ENCODE measurements at places on chromosomes 2 and 18.

DNA sequence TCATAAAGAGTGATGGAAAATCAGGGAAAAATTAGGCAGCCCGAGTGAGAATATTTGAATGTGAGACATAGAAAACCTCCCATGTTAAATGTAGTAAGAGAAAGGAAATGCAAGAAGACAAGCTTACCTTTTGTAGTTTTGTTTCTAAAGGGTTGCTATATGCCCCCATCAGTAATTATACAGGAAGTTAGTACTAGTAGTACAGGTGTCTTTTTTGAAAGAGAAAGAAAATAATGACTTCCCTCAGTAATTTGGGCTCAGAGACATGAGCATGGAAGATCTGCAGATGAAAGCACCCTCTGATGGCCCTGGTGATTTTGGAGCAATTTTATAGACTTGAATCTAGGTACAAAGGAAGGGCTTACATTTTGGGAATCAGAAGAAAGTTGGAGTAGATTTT is 80.8 kb downstream of the RHBDD1 start:
- no peak for DNase-seq

DNA sequence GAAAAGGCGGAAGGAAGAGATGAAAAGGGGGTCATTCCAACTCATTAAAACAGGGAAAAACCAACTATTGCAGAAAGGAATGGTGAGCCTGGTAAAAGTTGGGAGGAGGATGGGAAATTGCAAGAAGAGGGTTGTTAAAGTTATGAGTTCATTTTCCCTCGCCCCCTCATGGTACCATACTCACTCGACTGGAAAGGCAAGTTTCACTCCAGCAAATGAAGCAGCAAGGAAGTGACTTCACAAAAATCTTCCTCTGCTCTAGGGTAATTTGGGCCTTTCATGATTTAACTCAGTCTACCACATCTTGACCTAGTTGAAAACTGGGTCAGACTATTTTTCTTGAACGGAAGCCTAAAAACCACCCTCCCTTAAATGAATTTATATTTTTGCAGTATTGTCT is 22.8 kb upstream of the DAW1 start:
- DNase-seq = no peak

GRCh38 chr2:45786836-45787357 is 135.4 kb downstream of the PRKCE start:
- no peak for DNase-seq

GRCh38 chr2:67845621-67846369 is 217.0 kb downstream of the C1D start:
- DNase-seq = peak; percentile 12

DNA sequence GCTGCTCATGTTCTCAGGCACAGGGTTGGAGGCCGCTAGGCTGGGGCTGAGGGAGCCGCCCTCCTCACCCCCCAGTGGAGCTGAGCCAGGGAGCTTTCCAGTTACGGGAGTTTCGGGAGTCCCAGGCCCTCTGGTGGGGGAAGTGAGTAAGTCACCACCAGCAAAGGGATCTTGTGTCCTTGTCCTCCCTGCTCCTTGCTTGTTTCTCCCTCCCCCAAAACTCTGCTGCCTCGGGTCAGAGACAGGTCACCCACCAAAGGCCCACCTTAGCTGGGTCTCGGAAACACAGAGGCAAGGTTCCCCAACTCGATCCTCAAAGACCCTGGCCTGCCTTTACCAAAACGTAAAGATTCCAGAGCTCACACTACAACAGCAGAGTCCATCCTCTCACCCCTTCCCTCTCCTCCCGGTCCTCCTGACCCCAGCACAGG is 60.5 kb upstream of the POMC start:
- peak; percentile 46 for DNase-seq

GRCh38 chr18:7846335-7846734 is 279.2 kb downstream of the PTPRM start:
- no peak for DNase-seq

DNA sequence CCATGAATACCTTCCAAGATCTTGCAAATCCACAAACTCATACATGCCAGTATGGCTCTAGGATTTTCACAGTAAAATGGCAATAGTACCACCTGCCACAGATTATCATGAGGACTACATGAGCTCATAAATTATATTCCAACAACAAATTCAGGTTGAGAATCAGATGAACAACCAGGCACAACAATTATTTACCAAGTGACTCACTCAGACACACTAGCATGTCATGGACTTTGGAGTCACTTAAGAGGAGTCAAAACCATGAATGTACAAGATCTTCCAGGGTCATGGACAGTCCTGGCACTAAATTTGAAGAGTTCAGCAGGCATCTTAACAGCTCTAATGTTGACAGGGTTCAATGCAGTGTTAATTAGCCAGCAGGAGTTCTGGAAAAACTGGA is 34.4 kb upstream of the BZW1 start:
- DNase-seq = no peak

DNA sequence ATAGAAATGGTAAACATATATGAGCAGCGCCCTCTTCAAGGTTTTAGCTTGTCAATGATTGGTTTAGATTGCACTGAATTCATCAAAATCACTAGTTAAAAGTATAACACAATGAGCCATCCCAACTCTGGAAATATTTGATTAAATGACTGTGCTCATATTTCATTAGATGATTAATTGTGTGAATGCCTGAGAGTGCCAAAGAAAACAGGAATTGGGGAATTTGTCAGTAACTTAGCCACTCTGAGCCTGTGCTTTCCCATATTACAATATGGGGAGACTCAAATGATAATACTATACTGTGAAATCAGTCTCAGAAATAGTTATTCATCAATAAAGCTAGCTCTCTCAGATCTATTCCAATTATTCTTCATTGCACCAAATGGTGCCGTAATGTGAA is 2087.6 kb upstream of the CELF4 start:
- no peak for DNase-seq

DNA sequence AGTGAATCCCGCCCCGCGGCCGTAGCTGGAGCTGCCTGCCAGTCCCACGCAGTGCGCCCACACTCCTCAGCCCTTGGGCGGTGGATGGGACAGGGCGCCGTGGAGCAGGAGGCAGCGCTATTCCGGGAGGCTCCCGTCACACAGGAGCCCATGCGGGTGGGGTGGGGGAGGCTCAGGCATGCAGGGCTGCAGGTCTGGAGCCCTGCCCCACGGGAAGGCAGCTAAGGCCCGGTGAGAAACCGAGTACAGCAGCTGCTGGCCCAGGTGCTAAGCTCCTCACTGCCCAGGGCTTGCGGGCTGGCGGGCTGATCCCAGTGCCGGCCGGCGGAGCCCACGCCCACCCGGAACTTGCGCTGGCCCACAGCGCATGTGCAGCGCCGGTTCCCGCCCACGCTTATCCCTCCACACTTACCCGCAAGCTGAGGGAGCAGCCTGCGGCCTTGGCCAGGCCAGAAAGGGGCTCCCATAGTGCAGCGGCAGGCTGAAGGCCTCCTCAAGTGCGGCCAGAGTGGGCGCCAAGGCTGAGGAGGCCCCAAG is 1152.8 kb upstream of the CELF4 start:
- no peak for DNase-seq

- DNase-seq = no peak
Observed at GRCh38 chr2:46493241-46493970, 14.0 kb downstream of the TMEM247 start.

GRCh38 chr18:35672897-35673296 is 91.4 kb downstream of the GALNT1 start:
- DNase-seq = peak; percentile 58

DNA sequence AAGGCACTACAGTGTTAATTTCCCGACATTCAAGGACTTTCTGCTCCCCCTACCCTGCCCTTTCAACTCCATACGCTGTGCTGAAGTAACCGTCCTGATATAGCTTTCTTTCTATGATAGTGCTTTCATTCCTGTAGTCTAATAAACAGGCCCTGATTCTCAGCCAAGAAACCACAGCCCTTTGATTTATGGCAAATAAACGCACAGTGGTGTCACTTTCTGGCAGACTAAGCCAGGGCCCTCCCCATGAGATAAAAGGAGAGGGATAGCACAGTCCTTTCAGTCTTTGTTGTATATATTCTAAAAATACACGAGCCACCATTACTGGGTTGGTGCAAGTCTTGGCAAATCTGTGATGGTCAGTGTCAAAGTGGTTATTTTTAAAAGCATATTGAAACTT is 291.2 kb downstream of the ALPK2 start:
- DNase-seq = no peak

DNA sequence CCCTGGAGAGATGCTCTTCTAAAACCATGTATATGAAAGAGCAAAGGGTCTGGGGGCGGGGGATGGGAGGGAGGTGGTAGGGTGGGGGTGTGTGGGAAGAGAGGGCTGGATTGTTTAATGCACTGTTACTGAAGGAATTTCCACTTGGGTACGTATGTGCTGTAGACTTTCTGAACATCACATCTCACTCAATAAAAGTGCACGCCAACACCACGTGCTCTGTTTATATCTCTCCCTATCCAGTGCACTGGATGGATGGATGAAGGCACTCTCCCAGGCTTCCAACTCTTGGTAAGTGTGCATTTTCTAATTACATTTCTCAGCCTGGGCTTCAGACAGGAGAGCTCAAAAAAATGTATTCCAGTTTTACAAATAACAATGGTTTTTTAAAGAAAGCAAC is 184.3 kb upstream of the SIX2 start:
- no peak for DNase-seq

- DNase-seq = no peak
Observed at GRCh38 chr2:84838434-84839145, 42.3 kb downstream of the TRABD2A start.

- no peak for DNase-seq
Observed at GRCh38 chr18:78571831-78572347, 407.7 kb upstream of the SALL3 start.

- DNase-seq = no peak
Observed at GRCh38 chr18:79397247-79397829, 1.6 kb downstream of the NFATC1 start.

GRCh38 chr2:111666160-111666559 is 217.8 kb downstream of the ANAPC1 start:
- no peak for DNase-seq

DNA sequence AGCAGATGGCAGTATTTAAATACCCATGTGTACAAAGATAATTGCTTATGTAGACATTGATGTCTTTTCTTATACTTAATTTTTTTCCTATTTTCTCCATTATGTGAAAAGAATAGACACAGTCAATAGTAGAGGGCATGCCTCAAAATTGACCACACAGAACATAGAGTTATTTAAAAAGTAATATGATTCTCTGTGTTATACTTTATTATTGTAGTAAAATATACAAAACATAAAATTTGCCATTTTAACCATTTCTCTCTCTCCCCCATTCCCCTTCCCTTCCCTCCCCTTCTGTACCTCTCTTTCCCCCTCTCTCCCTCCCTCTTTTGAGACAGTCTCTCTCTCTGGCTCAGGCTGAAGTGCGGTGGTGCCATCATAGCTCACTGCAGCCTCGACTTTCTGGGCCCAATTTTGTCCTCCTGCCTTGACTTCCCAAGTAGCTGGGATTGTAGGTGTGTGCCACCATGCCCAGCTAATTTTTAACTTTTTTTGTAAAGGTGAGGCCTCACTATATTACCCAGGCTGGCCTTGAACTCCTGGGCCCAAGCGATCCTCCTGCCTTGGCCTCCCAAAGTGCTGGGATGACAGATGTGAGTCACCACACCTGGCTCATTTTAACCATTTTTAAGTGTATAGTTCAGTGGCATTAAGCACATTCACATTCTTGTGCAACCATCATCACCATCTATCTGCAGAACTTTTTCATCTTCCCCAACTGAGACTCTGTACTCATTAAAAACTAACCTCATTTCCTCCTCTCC is 179.7 kb downstream of the MCFD2 start:
- DNase-seq = no peak

- no peak for DNase-seq
Observed at GRCh38 chr2:35172687-35173086, 1182.9 kb upstream of the CRIM1 start.

GRCh38 chr18:1017227-1018058 is 112.8 kb downstream of the ADCYAP1 start:
- no peak for DNase-seq

GRCh38 chr18:58026395-58026794 is 17.6 kb upstream of the NEDD4L start:
- DNase-seq = no peak

DNA sequence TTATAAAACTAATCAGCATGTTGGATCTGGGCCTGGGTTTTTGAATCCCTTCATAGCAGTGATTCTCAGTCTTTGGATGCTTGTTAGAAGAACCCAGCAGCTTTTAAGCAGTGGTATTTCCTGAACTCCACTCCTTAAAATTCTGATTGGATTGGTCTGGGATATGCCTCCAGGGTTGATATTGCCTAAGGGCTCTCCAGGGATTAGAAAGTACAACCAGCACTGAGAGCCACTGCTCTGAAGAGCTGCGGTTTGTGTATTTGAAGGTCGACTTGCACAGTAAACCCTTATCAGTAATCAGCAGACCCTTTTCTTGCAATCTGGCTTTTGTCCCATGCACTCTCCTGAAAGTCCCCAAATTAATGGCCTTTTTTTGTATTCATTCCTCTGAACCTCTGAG is 17.0 kb upstream of the RBMS1 start:
- no peak for DNase-seq

GRCh38 chr2:29360016-29360784 is 245.0 kb downstream of the CLIP4 start:
- no peak for DNase-seq
